NCI-H345 (cell line): ENCODE measurements at places on chromosomes 11 and 22.

GRCh38 chr11:95676308-95676707 lies 113.3 kb downstream of the FAM76B start:
- no peak for DNase-seq

- DNase-seq, result no peak
Measured at GRCh38 chr11:122107045-122107444, 9.0 kb downstream of the BLID start.

DNA sequence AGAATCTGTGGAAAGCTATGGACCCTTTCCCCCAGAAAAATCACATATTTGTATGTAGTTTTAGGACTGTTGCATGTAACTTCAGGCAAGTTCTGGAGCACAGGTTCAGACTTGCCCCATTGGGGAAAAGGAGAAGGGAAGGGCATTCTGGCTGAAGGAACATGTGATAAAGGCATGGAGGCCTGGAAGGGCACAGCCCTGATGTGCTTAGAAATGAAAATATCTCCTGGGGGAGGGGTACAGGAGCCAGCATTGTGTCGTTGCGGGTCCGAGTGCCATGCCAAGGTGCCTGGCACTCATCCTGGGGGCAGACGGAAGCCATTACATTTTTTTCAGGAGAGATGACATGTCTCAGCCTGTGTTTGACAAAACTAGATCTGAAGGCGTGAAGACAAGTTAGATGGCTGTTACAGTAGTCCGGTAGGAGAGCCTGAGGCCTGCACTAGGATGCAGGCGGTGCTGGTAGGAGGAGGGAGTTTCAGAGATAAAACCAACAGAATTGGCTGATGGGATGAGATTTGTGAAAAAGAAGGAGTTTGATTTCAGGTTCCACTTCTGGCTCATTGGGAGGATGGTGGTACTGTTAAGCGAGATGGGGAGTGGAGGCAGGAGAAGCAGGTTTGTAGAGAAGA lies 96.9 kb downstream of the TEAD1 start:
- no peak for DNase-seq

- DNase-seq, result no peak
Measured at GRCh38 chr22:37230673-37231405, 13.2 kb downstream of the RAC2 start.

DNA sequence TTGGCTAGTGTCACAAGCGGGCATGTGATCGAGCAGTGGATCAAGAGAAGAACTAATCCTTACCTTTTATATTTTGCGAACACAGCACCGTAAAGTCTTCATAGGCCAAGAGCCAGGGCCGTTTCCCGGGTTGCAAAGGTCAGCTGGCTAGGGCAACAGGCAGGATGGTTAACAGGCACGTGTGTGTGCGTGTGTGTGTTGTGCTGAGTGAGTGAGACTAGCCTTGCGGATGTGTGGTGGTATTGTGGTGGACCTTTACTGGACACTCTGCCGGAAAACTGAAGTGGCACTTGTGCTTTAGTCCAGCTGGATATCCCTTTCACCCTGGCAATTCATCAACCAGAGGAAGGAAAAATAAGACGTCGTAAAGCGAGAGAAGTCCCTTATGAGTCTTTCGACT lies 176.7 kb downstream of the BCR start:
- DNase-seq, result no peak

DNA sequence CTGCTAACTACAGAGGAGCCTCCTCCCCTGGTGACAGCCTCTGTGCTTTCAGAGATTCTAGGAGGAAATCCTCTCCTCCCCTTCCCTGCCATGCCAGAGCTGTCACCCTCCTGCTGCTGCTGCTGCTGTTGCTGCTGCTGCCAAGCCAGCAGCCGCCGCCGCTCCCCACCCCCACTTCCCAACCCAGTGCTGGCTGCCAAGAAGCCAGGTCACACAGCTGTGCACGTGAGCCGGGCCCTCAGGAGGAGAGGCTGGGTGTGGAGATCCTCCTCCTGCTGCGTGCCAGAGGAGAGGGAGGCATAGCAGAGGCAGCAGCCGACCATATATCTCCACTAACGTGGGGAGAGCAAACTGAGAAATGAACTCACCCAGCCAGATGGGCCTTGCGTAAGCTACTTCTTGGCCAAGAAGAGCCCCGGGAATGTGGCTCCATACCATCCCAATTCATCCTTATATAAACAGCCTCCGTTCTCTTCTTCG lies 12.4 kb downstream of the CRY2 start:
- no peak for DNase-seq

DNA sequence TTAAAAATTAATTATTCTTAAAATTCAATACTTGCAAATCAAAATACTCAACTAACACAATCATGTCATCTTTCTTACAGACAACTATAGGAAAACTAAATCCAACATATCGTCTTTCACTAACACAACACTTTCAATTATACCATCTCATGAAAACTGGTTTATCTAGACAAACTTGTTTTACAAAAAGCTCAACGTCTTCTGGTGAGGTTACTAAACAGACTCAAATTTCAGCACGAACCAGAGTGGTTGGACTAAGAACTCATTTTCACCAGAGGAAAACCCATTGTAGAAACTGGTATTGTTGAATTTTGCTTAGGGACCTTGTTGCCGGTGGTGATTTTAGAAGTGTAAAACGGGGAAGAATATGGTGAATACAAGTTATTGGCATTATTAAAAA lies 52.2 kb downstream of the NUP98 start:
- DNase-seq, result no peak

- DNase-seq, result no peak
Measured at GRCh38 chr11:70778883-70779282, 380.6 kb downstream of the CTTN start.

- no peak for DNase-seq
Measured at GRCh38 chr11:133992121-133992520, 35.4 kb upstream of the IGSF9B start.

DNA sequence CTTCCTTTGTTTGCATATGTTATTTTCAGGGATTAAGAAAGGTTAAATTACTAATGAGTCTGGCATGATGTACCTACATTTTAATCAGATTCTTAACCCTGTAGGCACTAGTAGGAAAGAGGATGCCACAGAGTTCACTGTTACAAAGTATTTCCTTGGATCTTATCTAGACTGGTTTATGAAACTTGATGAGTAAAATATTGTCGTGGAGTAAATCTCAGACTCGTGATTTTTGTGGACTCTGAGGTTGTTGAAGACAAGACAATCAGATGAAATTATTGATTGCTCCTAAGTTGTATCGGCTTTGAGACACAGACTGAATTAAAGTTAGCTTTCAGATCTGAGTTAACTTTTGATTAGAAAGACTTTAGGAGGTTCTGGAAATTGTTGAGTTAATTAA lies 6.0 kb downstream of the KMT2A start:
- no peak for DNase-seq

GRCh38 chr11:27296497-27296896 lies 66.5 kb downstream of the CCDC34 start:
- DNase-seq, result peak; percentile 57

GRCh38 chr22:38957046-38957770 lies at the start of gene APOBEC3A:
APOBEC3A (plus strand) TSS chr22:38957609; CDS start chr22:38957692, 83 bp downstream.
- no peak for DNase-seq

GRCh38 chr11:125621995-125622394 lies 3.0 kb upstream of the CHEK1 start:
- DNase-seq, result no peak

DNA sequence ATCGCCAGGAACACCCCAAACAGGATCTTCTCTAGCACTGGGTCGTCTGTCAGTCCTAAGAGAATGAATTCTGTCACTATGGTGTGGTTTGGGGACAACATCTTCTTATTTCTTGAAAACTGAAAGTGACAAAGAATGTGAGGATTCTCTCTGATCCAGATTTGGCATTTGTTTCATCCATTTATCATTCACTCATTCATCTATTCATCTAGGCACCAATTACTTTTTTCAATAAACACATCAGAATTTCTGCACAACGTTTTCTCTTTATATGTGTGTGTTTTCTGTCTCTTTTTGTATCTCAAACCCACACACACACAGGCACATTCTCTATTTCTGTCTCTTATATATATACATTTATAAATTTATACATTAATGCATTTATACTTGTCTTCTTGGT lies at the start of gene OR5M10:
Gene OR5M10, minus strand, starts transcription at position 101 of the 400 bp plus-strand sequence. Its CDS starts 0 bp downstream, at position 101.
- DNase-seq, result no peak

- DNase-seq, result no peak
Measured at GRCh38 chr11:45576461-45577215, 88.8 kb downstream of the CHST1 start.

GRCh38 chr11:48028914-48029680 lies 48.7 kb downstream of the PTPRJ start:
- no peak for DNase-seq

- no peak for DNase-seq
Measured at GRCh38 chr22:38950527-38951295, 6.7 kb upstream of the APOBEC3A start.

DNA sequence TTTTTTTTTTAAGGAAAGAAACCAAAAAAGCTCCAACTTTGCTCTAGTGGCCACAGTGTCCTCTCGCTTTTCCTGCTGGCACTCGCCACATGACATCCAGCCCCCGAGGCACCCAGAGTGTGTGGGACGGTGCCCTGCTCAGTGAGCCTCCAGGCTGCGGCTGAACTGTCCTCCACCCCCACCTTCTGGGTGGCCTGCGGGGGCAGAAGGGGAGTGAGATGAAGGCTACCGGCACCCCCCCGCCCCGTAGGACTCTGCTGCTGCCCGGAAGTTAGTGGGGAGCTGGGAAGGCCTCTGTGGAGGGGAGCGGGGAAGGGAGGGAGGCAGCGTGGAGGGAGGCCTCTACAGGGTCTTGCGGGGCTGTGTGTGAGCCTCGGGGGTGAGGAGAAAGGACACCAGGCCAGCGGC lies 264.4 kb downstream of the CTTN start:
- no peak for DNase-seq

DNA sequence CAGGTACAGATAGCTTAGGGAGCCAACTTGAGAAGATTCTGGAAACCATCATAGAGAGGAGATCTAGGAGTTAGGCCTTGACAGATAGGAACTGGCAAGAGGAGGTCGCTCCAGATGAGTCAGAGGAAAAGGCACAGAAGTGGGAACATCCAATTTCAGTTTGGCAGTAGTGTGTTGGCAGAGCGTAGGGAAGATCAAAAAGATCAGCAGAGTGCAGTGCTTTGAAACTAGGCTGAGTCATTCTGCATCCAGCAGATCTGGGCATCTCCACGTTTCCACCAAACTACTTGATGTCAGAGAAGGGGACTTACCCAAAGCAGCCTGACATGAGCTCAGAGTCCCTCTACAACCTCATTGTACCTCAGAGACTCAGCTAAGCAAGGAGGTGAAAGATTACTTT lies 58.5 kb downstream of the GAB4 start:
- DNase-seq, result no peak

GRCh38 chr11:128040603-128041002 lies 546.8 kb downstream of the ETS1 start:
- no peak for DNase-seq

DNA sequence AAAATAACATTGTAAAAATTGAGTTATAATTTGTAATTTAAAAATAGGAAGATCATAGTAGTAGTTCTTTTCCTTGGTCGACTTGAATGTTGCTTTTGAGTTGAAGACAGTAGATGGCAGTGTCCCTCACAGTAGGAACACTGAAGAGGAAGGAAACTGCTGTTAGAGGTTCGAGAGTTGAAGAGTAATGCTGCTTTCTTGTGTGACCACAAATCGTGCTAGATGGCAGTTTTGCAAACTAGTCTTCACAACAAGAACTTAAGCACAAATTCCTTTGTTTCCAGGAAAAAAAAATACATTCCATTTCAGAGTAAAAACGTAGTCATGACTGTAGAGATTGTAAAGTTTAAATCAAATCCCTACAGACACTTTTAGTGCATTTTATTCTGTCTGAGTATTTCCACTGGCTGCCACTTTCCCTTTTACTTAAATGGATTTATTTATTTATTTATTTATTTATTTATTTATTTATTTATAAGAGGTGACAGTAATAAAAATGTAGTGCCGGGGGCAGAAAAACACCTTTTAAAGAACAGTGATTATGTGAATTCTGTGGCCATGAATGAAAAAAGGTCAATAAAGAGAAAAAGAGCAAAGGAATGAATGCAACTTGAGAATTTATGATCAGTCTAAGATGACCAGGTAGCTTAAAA lies 54.6 kb downstream of the SPECC1L start:
- DNase-seq, result no peak

DNA sequence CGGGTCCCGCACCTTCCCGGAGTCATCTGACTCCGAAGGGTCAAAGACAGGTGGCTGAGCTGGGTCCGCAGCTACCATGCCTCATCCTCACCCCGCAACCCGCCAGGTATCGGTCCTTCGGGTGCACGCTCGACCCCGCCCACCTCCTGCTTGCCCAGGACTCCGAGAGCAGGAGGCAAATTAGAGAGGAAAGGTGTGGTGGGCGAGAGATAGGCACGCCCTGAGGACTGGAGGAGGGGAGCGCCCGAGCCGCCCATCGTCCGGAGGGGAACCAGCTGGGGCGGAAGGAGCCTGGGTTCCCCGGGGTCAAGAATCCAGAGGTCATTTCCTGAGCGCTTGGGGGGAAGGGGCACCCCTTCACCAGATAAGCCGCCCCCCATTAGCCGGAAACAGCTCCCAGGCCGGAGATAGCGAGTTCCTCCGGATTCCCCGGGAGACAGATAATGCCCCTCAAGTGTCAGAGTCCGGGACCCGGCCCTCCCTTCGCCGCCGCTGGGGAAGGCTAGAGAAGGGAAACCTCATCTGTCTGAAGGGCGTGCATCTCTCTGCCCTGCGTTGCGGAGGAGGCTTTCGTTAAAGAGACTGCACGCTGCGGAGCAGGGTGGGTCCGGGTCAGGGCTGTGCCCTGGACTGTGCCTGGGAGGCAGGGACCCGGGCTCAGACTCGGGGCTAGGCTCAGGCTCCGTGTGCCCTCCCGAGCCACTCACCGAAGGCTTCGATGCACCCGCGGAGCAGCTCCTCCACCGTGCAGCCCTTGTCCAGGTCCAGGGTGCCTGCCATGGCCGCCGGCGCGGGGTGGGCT lies 1.7 kb downstream of the RASGRP2 start:
- no peak for DNase-seq

GRCh38 chr11:60992842-60993409 lies 21.4 kb downstream of the CD6 start:
- no peak for DNase-seq

DNA sequence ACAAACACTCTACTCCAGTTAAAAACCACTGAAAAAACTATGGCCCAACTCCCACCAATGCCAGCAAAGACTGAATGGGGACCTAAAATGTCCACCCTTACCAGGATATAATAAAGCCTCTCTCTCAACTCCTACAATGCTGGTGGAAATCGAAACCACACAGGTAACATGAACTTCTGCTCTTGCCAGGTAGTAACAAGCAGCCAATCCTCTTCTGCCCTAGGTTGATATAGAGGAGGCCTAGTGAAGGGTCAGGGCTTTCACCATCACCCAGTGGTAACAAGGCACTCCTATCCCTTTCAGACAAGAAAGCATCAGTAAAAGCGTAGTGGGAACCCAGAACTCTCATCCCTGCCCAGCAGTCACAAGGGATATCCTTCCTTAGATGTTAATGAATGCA lies 22.6 kb downstream of the DCUN1D5 start:
- no peak for DNase-seq

- DNase-seq, result no peak
Measured at GRCh38 chr22:31328544-31328960, 17.6 kb downstream of the PATZ1 start.

GRCh38 chr11:64286801-64287159 lies 1.1 kb downstream of the GPR137 start:
- DNase-seq, result no peak
